ENCODE measurements at places on chromosomes 7 and 10. TPM values are rescaled to one million over a fixed set of nuclear protein-coding genes. Genes with fewer than 3 reads are reported as not detected.

Gene SLC39A12
- total RNA-seq, result not detected

Gene PHKG1
- 3.7 TPM for total RNA-seq

Gene SPDYE6
- total RNA-seq, result not detected

Gene GGCT
- 11.0 TPM for total RNA-seq

Gene SPDYE2B
- total RNA-seq, result not detected

Gene AP3M1
- 38.8 TPM for total RNA-seq

Gene RAPGEF5
- not detected for total RNA-seq

Gene CNPY1
- not detected for total RNA-seq

Gene ZNF487
- total RNA-seq, result 5.6 TPM

Gene ASZ1
- total RNA-seq, result not detected

Gene TRPV5
- not detected for total RNA-seq

Gene SCIN
- 0.25 TPM for total RNA-seq

Gene OR6B1
- total RNA-seq, result not detected

Gene CCDC7
- 70.3 TPM for total RNA-seq

Gene EBLN1
- not detected for total RNA-seq

Gene CALHM3
- not detected for total RNA-seq

Data from CD4-positive, alpha-beta memory T cell (primary cell).